H4 (cell line): ENCODE measurements at places on chromosomes 13 and 19.
A peak's percentile ranks its signal among the peaks of the same experiment; 100 is the strongest.

- DNase-seq = no peak
Measured at GRCh38 chr19:31377736-31378135, 28.5 kb upstream of the TSHZ3 start.

DNA sequence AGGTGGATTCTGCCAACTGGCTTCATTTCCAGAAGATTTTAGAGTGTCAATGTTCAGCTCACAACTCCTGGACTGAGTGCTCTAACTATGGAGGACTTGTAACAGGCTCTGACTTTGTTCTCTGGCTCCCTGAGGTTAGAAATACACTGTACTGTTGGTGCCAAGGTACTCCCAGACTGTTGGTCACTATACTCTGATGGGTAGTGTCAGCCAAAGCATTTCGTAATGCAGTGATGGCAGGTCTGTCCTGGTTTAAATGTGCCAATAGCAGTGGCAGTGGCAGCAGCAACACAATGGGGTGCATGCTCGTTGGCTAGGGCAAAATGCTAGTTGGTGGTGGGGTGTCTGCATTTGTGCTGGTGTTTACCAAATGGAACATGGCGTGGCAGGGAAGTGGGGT lies 472.2 kb downstream of the TDRD3 start:
- no peak for DNase-seq

- no peak for DNase-seq
Measured at GRCh38 chr19:54074851-54075250, 6.3 kb downstream of the TARM1 start.

DNA sequence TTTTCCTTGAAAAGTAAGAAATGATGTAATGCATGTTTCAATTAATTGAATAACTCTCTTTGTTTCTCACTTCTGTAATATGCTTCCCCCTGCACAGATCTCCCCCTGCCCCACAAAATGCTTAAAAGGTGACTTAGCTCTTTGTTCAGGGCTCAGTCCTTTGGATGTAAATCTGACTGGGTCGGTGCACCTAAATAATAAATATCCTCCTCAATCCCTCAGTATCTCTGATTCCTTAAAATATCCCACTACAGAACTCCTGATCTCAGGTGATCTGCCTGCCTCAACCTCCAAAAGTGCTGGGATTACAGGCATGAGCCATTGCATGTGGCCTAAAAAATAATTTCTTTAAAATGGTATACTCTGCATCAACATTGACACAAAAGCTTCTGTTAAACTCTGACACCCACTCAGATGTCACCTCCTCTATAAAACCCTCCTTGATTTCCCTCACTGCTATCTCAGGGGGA lies 107.0 kb downstream of the ZNF429 start:
- no peak for DNase-seq

DNA sequence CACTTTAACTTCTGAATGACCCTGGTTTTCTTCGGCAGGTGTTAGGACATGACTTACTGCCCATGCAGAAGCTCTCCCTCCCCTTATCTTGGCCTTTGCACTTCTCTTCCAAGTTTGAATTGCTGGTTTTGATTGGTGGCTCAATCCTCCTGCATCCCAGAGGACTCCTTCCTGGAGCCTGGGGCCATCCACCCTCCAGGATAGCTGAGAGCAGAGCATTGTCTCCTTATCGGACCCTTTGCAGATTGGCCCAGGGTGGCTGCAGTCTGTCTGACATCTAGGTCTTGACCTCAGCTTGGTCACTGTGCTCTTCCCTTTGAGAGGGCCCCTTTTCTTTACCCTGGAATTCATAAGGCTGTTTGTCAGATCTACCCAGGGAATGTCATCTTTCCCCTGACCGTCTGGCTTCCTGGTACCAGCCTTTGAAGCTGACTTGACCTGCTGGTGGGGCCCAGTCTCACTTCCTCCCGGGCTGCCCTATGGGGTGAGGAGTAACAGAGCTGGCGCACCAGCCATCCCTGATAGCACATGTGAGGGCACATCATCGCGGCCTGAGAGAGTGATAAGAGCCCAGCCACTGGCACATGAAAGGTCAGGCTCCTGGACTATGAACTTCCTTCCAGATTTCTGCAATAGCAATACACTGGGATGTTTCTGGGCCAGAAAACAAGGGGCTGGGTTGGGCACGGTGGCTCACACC lies 172.9 kb upstream of the UBL3 start:
- DNase-seq = no peak

GRCh38 chr13:83824560-83824959 lies 57.7 kb downstream of the SLITRK1 start:
- DNase-seq = no peak

- DNase-seq = no peak
Measured at GRCh38 chr13:19181621-19182485, at the start of gene TUBA3C. Gene TUBA3C, minus strand, starts transcription at chr13:19181824. Its CDS starts 77 bp downstream, at chr13:19181747.

- DNase-seq = no peak
Measured at GRCh38 chr13:84933797-84934196, 865.4 kb downstream of the SLITRK6 start.

DNA sequence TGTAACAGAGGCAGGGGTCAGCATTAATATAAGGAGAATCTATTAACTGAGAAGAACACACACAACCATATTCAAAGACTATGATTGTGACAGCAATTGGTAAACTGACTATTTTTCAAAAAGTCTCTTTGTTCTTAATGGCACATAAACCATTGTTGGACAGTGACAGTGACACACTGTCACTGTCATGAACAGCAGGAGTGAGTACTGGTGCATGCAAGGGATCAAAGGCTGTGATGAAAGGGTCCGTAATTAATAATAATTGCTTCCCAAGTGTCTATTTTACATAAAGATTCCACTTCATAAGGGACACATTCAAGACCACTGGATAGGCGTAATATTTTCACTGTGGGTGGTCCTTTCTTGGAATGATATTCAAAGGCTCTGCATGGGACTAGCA lies 50.7 kb downstream of the LHFPL6 start:
- DNase-seq = no peak

DNA sequence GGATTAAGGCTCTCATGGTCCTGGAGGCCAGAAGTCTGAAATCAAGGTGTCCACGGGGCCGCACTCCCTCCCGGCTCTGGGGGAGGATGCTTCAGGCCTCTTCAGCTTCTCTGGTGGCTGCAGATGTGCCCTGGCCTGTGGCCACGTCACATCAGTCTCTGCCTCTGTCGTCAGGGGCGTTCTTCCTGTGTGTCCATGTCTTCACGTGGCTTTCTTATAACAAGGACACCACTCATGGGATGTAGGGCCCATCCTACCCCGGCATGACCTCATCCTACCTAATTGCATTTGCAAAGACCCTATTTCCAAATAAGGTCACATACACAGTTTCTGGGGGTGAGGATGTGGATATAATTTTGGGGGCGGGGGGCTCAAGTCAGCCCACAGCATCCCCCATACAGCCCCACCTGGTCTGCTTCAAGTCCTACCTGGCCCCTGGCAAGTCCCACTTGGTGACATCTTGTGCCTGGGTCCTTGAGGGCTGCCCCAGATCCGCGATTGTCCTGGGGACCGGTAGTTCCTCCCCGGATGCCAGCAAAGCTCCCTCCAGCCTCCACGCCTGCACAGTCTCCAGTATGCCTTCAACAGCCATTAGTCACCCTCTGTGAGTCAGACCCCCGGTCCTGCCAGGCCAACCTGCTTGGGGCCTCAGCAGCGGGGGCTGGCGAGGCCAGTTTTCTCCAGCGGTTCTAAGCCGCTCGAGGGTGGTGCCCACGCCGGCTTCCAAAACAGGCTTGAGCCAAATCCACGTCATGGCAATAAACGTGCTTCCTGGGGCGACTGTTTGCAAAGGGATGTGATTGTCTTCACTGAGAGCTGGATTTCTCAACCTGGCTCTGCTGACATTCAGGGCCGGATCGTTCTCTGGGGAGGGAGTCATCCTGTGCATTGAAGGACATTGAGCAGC lies 32.2 kb downstream of the MYO9B start:
- DNase-seq = peak; percentile 94

DNA sequence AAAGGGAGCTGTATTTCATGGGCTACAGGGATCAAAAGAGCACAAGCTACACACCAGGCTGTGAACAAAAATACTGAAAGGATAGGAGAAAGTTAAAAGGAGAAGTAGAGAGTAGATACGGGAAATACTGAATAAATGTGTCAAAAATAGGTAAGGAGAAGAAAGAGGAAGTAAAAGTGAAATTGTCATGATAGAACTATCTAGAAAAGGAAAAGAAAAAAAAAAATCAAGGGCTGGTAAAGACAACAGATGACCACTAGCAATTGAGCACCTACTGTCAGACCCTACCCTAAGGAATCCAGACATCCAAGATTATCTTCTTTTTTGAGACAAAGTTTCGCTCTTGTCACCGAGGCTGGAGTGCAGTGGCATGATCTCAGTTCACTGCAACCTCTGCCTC lies 4.8 kb downstream of the RUBCNL start:
- no peak for DNase-seq

GRCh38 chr19:49441210-49441959 lies at the start of gene SLC17A7:
Gene SLC17A7, minus strand, starts transcription at chr19:49441527. Its CDS starts 148 bp downstream, at chr19:49441379.
- peak; percentile 39 for DNase-seq

GRCh38 chr19:40588926-40589569 lies 12.1 kb upstream of the LTBP4 start:
- DNase-seq = no peak

DNA sequence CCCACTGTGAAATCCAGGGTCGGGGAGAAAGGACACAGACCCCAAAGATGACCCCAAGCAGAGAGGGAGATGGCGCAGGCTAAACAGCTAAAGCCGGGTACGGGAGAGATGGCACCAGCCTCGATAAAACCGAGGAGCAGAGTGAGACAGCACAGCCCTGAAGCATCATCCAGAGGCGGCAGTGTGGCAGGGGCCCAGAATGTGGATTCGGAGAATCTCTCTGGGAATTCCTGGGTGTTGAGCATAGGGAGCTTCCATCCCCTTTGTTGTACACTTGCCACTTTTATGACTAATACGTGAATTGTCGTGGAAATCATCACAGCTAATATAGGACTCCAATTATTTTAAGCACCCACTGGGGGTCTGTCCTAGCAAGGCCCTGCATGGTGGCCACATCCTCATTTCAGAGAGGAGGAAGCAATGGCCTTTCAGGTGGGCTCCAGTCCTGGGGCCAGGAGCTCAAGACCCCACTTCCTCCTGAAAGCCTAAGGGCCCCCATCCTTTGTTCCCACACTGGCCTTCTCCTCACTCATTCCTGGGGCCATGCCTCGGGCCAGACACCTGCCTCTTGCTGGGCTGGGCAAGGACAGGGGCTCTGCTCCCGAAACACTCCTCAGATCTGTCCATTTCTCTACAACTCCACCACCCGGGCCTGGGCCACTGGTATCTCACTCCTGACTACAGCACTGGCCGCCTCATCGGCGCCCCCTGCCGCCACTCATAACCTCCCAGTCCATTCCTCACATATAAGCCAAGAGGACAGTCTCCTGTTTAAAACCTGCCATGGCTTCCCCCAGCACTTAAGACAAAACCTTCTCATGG lies 29.3 kb upstream of the ATP1A3 start:
- DNase-seq = no peak

DNA sequence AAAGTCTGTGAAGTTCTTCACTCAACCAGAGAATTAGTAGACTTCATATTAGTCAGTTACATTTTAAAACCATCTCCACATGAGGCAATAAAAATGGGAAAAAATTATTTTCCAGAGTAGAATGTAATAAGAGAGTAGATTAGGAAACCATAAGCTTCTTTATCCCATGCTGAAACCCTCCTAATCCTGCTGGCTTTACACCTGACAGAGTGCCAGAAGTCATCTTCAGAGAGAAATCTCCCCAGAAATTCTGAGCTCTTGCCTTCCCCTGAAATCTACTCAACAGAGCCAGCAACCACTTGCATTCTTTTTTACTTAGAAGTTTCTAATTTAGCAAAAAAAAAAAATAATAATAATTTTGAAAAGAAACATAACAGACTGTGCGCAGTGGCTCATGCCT lies 279.9 kb downstream of the NHLRC3 start:
- no peak for DNase-seq

GRCh38 chr13:93151277-93151676 lies 75.3 kb upstream of the GPC6 start:
- no peak for DNase-seq

- DNase-seq = no peak
Measured at GRCh38 chr13:111413407-111414187, 93.2 kb downstream of the TEX29 start.

DNA sequence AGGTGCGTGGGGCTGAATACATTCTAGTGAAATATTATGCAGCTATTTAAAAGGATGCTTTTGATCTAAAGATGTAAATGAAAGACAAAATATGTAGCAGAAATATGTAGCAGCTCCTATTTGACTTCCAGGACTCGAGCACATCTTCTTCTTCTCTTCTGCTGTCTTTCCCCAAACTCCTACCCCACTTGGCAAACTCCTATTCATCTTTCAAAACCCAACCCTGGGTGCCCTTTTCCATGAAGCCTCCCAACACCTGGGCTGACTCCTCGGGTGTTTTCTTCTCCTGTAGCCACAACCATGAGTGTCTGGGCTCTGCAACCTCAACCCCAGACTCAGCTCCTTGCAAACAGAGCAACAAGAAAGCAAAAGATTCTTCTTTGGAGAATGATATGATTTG lies 11.1 kb downstream of the ACER1 start:
- no peak for DNase-seq

DNA sequence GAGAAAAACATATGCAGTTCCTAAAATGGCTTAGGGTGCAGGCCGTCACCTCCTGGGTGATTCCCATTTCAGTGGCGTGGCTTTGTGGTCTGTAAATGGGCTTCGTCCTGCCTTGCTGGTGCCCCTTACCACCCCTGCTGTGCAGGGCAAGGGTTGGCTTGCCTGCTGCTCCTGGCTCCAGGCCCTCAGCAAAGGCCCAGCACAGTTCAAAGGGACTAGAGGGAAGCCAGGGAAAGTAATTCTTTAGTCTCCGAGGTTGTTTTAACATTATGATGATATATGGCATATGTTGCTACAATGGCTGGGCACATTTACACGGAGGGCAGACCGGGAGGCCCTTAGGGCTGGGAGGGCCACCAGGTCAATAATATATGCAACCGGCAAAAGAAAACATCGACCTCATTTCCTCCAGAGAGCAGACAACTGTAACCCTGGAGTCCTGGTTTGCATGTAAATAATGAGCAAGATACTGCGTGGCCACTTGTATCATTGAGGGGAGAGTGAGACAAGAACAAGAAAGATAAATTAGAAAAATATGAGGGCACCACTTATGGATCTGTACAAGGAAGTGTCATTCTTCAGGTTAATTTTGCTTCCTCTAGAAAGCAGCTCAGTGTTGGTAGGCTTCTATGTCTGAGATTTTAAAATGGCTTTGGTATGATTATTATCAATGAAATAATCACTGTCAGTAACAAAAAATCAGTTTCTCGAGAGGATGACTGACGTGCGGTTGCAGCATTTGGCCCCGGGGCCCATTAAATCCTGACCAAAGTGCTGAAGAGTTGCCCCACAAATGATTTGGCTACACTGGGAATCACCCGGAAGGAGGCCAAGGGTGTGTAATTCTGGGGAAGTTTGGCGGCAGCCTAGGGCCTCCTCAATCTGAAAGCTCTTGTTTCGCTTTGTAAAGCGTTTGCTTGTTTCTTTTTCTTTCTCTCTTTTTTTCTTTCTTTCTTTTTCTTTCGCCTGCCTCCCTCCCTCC lies 32.8 kb upstream of the URI1 start:
- DNase-seq = no peak

- DNase-seq = no peak
Measured at GRCh38 chr19:5804516-5805461, at the start of gene NRTN. Gene NRTN, plus strand, starts transcription at chr19:5805067. Its CDS starts 19,099 bp downstream, at chr19:5824166.
